NCI-H1105 treated with DMSO at 0.1 percent for 48 hours (cell line): ENCODE measurements at places on chromosomes 7 and 10.

- DNase-seq: no peak
These were observed 20.7 kb upstream of the PRF1 start for GRCh38 chr10:70622981-70623844.

GRCh38 chr10:129880191-129880870, 83.7 kb downstream of the EBF3 start:
- no peak for DNase-seq

DNA sequence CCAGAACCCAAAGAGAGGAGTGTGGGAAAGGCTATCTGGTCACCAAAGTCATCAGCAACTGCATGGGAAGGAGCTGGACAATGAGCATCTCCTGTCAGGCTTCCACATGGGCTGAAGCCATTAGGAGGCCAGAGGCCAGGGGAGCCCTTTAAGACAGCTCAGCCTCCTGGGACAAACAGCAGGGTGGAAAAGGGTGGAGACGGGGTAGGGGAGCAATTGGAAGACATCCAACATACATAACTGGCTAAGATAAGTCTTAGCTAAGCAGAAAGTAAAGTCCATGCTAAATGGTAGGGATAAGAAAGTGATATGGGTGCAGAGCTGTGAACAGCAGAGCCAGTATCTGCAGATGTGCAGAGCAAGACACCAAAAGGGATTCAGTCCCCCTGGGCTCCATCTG, 1.5 kb upstream of the OAT start:
- no peak for DNase-seq

GRCh38 chr7:80087771-80088170, 46.9 kb upstream of the GNAI1 start:
- DNase-seq: no peak

DNA sequence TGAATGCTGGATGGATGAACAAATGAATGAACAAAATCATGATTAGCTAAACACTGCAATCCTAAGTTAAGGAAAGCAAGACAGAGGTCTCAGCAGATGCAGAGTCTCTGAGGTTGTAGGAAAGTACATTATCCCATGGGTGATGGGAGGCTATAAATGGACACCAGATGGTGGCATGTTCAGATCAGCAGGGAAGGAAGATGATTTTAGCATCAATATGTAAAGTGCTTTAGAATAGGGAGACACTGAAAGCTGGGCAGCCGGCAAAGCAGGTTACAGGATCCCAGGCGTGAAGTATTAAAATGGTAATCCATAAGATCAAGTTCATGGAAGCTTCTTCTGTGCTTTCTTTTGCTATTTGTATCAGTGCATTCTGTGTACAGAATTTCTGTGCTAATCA, 7.9 kb upstream of the RAPGEF5 start:
- no peak for DNase-seq

DNA sequence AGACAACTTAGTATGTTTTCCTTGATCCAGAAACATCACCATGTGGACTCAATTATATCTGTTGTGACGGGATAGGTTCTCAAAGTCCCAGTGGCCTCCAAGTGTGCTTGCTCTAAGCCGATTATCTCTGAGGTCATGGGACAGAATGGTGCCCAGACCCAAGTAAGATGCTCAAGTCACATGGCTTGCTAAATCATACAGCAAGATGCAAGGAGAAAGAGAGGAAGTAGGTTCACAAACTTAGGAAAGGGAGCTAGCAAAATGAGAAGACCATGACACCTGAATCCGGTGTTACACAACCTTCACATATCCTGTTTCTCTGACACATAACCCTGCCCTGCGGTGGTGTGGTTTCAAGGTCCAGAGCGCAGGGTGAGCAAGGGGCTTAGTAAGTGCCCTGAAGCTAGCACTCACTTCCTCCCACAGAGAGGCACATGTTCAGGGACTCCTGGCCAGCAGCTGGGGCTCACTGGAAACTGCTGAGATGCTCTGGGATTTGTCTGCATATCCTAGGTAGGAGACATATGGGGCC, 590.9 kb upstream of the ANKRD30A start:
- DNase-seq: no peak

GRCh38 chr7:93148727-93149126, 542 bp upstream of the SAMD9L start:
- DNase-seq: no peak

DNA sequence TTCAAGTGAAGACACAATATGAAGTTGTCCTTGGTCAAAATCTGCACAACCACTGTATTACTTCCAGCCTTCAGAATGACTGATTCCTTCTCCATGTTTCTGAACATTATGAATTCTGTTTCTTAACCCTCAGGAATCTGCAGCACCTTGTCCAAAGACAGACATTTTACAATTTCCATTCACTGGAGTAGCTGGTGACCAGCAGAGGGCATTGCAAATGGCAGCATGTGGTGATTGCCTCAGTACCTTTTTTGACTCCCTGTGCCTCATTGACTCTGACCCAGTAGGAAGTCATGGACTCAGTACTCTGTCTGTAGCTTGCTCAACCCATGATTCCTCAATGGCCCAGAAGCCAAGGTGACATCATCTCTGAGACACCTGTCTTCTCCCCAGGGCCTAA, 879 bp upstream of the VPS41 start:
- DNase-seq: no peak

GRCh38 chr7:42617071-42617765, 294.7 kb downstream of the C7orf25 start:
- no peak for DNase-seq

DNA sequence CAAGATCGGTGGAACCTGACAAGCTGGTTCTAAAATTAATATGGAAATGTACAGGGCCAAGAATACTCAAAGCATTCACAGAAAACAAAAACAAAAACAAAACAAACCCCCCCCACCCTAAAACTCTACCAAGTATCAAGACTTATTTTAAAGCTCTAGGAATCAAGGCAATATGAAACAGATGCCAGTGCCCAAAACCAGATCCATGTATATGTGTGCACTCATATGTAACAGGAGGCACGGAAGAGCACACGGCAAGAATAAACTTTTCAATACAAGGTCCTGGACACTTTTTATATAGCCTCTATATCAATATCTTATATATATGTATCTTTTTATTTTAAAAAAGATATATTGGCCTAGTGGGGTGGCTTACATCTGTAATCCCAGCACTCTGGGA, 35.5 kb downstream of the KDM7A start:
- no peak for DNase-seq

GRCh38 chr10:121813211-121813815, 114.5 kb downstream of the ATE1 start:
- no peak for DNase-seq

GRCh38 chr7:119943942-119944600, 328.9 kb upstream of the KCND2 start:
- DNase-seq: no peak

GRCh38 chr10:70791386-70792039, 6.3 kb upstream of the TBATA start:
- no peak for DNase-seq
